ENCODE measurements at places on chromosomes 12 and 14.

- DNase-seq, result no peak
Observed at GRCh38 chr12:52826611-52827498, 7.3 kb downstream of the KRT79 start.

GRCh38 chr14:71856199-71856919 is 75.9 kb upstream of the RGS6 start:
- DNase-seq, result no peak

DNA sequence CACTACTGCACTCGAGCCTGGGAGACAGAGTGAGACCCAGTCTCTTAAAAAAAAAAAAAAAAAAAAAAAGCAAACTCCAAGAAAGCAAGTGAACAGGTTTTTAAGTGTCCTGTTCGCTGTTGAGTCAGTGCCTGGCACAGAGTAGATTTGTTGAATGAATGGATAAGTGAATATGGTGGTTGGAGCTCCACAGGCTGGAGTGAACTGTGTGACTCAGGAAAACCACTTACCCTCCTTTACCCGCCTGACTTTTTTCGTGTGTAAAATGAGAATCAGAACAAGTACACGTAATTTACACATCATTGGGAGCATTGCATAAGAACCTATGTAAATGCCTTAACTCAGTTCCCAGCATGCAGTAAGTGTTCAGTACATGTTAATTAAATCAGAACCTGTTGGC is 24.0 kb upstream of the ESRRB start:
- DNase-seq, result no peak

DNA sequence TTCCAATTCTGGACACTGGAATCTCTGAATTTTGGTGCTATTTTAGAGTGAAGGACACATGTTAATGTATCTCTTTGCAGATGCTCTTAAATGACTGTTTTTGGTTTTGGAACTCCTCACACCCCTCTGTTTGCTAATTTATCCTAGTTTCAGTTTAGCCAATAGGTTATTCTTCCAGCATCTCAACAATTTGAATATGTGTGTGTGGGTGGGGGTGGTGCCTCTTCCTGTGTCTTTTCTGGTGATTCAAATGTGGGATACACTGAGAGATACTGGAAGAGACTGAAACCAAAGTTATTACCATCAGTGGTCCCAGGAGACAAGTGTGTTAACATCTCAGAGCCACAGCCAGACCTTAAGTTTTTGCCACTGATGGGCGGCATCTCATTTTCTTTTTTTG is 1317.4 kb upstream of the TMEM132C start:
- DNase-seq, result no peak

- DNase-seq, result no peak
Observed at GRCh38 chr14:89004166-89004565, 179.7 kb downstream of the TTC8 start.

DNA sequence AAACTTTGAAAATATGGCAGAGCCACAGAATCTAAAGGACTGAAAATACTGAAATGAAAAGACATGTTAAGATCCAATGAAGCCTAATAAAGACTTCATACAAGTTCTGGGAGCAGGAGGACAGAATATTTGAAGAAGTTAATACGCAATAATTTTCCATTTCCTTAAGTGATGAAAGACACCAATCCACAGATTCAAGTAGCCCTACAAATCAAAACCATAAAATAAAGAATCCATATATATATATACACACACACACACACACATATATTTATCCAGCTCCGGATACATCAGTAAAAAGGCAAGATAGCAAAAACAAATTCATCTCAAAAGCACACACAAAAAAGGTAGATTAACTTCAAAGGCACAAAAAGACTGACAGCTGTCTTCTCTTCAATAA is 5.7 kb downstream of the NAP1L1 start:
- no peak for DNase-seq

DNA sequence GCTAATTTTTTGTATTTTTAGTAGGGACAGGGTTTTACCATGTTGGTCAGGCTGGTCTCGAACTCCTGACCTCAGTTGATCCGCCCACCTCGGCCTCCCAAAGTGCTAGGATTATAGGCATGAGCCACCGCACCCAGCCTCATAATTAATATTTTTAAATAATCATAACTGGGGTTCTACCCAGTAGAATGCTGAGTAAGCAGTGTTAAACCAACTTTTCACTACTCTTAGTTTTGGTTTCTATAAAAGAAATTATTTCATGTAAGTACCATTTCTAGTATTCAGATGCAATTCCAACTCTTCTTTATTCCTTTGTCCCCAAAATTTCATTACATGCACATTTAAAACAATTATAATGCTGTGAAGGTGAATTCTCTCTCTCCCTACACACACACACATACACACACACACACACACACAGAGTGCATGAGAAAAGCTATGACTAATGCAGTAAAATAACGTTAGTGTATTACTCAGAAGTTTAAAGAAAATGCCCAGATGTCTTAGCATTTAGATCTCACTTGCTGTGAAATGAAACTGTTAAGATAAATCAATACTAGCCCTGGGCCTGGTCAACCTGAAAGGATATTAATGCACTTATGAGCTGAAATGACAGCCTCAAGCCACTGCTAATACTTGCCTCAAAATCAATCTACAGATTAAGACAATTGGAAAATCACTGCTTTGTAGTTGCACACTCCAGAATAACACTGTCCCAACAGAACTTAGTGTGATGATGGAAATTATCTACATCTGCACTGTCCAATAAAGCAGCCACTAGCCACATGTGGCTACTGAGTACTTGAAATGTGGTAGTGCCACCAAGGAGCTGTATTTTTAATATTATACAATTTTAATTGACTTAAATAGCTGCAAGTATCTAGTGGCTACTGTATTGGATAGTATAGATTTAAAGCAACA is 36.0 kb downstream of the PTPN21 start:
- DNase-seq, result no peak

- DNase-seq, result no peak
Observed at GRCh38 chr12:5965950-5966383, 20.9 kb upstream of the ANO2 start.

- no peak for DNase-seq
Observed at GRCh38 chr12:106342397-106343213, 14.9 kb upstream of the POLR3B start.

GRCh38 chr14:69313176-69313575 is 53.2 kb downstream of the GALNT16 start:
- no peak for DNase-seq

DNA sequence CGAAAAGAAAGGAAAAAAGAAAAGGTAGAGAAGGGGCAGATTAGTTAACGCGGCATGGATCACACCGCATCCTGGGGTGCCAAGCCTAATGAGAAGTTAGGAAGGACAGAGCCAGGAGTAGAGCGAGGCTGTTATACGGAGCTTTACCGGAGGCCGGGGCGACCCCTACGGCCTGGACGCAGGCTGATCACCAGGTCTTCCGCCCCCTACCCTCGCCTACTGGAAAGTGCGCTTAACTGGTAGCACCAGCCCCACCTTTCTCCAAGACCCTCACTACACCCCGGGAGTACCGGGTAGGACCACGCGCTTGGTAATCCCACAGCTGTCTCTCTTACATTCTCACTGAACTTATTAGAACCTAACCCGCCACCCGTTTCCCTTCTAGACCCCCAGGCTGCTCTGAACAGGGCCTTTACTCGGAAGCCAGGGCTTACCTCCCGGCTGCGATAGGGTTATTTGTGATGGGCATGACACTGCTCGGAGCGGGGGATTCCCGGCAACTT is 33.8 kb downstream of the WBP11 start:
- DNase-seq, result no peak

- no peak for DNase-seq
Observed at GRCh38 chr14:105492031-105492970, 1.3 kb downstream of the TEDC1 start.

- no peak for DNase-seq
Observed at GRCh38 chr14:69711477-69711876, 55.5 kb upstream of the SRSF5 start.

GRCh38 chr12:98532687-98533304 is 17.4 kb downstream of the TMPO start:
- DNase-seq, result no peak

- DNase-seq, result no peak
Observed at GRCh38 chr12:79206871-79207270, 342.3 kb downstream of the SYT1 start.

DNA sequence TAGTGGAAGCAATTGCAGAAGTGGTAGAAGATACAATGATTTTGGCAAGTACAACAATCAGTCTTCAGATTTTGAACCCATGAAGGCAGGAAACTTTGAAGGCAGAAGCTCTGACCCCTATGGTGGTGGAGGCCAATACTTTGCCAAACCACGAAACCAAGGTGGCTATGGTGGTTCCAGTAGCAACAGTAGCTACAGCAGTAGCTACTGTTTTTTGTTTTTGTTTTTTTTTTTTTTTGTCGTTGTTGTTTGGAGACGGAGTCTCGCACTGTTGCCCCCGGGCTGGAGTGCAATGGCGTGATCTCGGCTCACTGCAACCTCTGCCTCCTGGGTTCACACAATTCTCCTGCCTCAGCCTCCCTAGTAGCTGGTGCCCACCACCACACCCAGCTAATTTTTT is 47.4 kb downstream of the IFNG-AS1 start:
- no peak for DNase-seq

GRCh38 chr12:111158992-111159391 is 209.9 kb downstream of the PHETA1 start:
- DNase-seq, result no peak

DNA sequence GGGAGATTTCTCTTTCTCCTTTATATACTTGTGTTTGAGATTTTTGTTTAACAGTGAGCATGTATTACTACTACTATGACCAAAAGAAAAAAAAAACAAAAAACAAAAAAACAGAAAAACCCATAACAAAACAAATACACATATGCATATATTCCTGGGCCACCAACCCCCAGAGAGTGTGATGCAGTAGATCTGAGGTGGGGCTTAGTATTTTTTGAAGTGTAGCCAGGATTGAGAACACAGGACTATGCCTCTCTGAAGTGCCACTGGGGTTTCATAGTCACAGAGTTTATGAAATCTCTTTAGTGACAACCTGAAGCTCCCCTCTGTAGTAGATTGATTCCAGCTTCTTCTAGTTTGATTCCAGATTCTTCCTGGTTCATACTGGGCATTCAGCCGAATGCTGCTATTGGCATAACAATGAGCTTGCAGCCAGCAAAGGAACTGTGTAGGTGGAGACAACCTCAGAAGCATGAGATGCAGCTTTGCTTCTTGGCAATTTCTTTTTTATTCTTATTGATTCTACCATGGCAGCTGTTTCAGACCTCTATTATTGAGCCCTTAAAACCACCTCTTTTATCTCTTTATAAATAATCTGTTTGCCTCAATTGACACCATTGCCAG is 15.5 kb upstream of the ANO4 start:
- no peak for DNase-seq

DNA sequence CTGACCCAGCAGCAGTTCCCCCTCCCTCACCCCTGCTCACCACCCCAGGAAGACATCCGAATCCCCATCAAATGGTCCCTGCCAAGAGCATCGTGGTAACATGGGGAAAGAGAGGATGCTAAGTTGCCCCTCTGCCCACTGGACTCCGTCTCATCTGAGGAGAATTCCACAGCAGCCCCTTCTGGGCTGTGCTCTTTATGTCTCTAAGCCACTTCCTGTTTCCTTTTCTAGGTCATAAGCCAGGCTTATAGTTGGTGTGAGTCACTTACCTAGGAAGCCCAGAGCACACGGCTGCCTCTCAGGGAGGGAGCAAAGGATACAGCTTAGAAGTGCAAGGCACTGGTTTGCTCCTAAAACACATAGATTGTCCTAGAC is 76.0 kb downstream of the VCPKMT start:
- peak; percentile 53 for DNase-seq

GRCh38 chr12:122747224-122748135 is 5.1 kb upstream of the DENR start:
- DNase-seq, result no peak

GRCh38 chr12:121145221-121145620 is 12.5 kb downstream of the P2RX7 start:
- no peak for DNase-seq

- peak; percentile 88 for DNase-seq
Observed at GRCh38 chr14:65847075-65847847, 434.7 kb downstream of the FUT8 start.

GRCh38 chr12:108730365-108731104 is 783 bp downstream of the CORO1C start:
- DNase-seq, result peak; percentile 38

DNA sequence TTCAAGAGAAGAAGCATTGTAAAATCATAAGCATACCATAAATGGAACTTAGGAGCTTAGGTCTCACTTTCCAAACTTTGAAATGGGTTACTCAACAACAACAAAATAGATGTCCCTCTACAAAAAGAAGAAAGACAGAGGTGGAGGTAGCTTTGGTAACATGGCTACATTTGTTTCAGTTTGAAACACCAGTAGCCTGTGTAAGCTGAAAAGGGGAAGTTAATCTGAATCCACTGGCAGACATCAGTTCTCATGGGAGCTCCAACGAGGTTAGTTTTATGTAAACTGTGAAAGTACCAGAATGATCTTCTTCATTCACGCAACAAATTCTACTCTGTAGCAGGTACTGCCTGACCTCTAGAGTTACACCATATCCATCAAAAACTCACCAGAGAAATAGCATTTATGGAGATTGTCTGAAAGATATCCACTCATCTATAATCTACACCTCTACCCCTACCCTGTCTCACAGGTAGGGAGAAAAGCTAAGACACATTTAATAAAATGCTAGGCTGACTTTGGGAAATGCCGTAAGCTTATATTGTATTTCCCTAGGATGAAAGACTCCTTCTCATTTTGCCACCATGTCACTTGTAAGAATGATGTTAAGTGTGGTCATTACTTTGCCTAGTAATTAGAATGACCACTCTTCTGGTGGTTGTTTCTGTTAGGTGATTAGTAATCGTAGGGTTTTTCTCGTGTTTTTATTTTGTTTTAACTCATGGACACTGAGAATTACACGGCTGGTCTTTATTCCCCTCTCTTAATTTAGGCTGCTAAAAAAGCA is 224.1 kb downstream of the ASCL1 start:
- no peak for DNase-seq

DNA sequence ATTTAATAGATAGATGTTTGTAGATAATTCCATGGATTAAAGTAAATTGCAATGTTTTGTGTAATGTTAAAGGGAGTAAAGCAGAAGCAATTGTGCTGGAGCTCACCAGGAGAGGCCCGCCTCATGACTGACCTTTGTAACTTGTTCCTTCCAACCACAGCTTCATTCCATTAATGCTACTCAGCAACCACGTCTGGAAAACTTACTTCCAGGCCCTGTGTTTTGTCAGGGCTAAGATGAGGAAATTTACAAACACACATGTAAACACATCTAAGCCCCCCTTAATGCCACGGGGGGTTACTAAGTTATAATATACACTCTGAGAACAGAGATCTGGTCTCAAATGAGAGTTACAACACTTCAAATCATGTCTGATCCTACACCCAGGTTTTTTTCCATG is 12.4 kb downstream of the LUM start:
- no peak for DNase-seq

- no peak for DNase-seq
Observed at GRCh38 chr12:92608151-92609091, 94.4 kb upstream of the PLEKHG7 start.

- DNase-seq, result no peak
Observed at GRCh38 chr12:104503191-104503590, 46.4 kb downstream of the CHST11 start.

DNA sequence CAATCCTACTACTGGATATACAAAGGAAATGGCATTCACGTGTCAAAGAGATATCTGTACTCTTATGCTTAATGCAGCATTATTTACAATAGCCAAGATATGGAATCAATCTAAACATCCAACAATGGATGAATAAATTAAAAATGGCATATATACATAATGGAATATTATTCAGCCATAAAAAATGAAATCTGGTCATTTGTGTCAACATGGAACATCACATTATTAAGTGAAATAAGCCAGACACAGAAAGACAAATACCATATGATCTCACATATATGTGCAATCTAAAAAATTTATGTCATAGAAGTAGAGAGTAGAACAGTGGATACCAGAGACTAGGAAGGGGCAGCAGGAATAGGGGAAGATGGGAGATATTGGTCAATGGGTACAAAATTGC is 228.8 kb upstream of the TBX3 start:
- no peak for DNase-seq

Measured in naive thymus-derived CD8-positive, alpha-beta T cell (primary cell).